Urinary bladder (tissue), 4 donors: ENCODE measurements at places on chromosomes 16 and 17. TPM values are rescaled to one million over a fixed set of nuclear protein-coding genes. Genes with fewer than 3 reads are reported as not detected.

DNA sequence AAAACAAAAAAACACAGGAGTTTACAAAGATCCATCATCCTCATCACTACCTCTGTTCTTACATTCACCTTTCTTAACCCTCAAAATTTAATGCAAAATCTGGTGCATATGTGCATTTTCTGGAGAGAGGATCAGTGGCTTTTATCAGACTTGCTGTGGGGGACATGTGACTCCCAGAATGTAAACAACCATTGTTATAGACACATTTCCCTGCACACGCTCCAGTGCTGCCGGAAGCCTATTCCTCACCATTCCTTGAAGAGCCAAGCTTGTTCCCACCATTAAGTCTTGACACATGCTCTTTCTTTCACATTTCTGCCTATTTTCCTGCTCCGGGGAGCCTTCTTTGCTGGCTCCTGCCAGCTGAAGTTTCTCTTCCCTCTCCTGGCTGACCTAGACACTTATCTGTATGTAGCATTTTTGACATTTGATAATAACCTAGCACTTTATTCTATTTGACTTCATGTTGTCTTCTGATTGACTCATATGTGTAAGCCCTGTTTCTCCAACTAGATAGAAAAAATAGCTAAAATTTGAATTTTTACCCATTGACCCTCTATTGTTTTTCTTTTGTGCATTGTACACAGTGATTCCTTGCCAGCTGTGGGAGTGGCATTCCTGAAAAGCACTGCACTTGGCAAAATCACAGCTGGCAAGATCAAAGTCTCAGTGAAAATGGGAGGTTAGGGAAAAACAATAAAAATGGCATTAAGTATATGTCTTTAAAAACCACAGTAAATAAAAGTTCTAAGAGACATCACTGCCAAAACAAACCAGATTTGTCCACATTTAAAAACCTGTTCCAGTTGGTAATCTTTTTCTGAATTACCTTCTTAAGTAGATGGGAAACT, 76.8 kb upstream of the CIBAR2 start:
- no peak for DNase-seq

The CENPT gene
- total RNA-seq = 16.5 TPM

GRCh38 chr17:16470265-16470664, 21.7 kb downstream of the LRRC75A start:
- DNase-seq = no peak

DNA sequence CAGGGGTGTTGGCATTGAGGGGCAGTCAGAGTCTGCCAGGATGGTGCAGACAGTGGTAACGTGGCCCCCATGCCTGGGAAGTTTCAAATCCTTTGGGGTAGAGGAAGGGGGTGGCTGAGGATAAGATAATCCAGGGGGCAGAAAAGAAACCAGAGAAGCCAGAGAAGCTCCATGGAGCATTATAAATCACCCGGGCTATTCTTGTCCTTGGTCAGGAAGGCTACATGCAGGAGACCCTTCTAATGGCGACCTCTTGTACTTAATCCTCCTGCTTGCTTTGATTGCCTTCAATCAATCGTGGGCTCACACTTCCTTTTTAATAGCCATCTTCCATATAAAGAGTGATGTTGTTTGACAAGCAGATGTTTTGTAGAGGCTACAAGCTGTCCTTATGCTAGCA, 131.9 kb downstream of the MAF start:
- no peak for DNase-seq
